ENCODE measurements at places on chromosomes 11 and 22. TPM values are rescaled to one million over a fixed set of nuclear protein-coding genes. Genes with fewer than 3 reads are reported as not detected.

DNA sequence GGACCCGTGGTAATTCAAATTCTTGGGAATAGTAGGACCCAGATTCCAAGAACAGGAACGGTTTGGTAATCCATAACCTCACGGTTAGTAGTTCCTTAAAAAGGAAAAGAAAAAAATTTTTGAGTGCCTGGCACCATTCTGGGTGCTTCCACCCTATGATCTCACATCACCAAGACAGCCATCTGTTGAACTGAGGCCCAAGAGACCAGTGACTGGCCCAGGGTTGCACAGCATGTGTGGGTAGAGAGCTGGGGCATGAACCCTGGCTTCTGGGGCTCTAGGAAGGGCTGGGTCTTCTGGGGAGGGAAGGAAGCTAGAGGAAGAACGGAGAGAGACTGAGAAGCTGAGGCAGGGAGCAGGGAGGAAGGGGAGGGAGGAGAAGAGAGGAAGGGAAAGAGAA lies 4.7 kb upstream of the SPI1 start:
- no peak overlapping the region for H3K4me3 ChIP-seq
- peaks cover 2% of the 10 kb centered on the region for H3K4me1 ChIP-seq
- no peak overlapping the region for H3K27ac ChIP-seq
- H3K36me3 ChIP-seq = no peaks in the 10 kb centered on the region
- no peaks in the 10 kb centered on the region for H3K27me3 ChIP-seq

- H3K4me3 ChIP-seq = no peak overlapping the region
- peaks cover 24% of the 10 kb centered on the region for H3K4me1 ChIP-seq
- H3K27ac ChIP-seq = no peak overlapping the region
- DNase-seq = no peak
- no peaks in the 10 kb centered on the region for H3K36me3 ChIP-seq
- peaks cover 15% of the 10 kb centered on the region for H3K27me3 ChIP-seq
Measured at GRCh38 chr11:9351321-9351881, 33.1 kb upstream of the IPO7 start.

DNA sequence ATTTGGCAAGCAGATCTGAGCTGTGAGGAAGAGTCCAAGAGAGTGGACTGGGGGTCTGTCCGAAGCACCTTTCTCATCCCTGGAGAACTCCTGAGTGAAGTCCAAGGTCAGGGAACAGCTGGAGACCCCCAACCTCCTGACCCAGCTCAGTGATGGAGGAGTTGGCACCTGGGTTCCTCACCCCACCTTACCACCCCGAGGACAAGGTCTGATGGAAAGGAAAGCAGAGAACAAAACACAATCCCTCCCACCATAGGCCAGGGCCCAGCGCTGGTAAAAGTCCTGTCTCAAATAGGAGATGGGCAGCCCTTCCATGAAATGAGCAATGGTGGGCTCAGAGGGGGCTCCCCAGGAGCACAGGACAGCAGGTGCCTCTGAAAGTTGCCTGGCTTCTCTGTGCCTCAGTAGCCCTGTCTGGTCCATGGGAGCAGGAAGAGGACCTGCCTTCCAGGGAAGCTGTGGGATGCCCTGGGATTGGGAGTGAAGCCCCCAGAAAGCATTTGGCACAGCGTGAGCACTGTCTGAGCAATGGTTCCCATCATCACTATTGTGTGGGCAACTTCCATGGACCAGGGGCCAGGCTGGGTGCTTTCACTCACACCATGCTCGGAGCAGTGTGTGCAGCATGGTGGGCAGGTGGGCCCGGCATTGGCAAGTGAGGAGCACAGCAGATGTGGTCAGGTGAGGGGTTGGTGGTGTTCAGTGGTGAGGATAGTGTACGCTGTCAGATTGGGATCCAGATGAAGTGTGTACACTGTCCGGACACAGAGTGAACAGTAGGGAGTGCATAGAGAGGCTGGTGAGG lies 7.5 kb downstream of the TRIM29 start:
- H3K27me3 ChIP-seq = peaks cover 2% of the 10 kb centered on the region
- no peaks in the 10 kb centered on the region for H3K36me3 ChIP-seq
- DNase-seq = no peak
- H3K27ac ChIP-seq = no peak overlapping the region
- no peak overlapping the region for H3K4me3 ChIP-seq
- no peaks in the 10 kb centered on the region for H3K4me1 ChIP-seq

DNA sequence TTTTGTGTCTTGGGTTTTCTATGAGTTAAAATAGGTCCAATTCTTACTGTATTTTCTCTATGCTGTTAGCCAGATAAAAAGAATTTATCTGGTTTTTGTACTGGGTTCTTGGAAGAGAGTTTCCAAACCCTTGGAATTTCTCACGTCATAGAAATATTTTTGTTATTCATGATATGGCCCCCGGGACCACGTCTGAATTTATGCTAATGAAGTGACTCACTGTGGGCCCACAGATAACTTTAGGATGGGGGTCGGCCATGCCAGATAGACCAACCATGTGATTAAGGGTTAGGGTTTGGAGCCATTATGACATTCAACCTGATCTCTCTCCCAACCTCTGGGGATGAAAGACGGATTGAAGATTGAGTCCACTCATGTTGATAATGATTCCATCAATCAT lies 35.6 kb upstream of the DDI1 start:
- H3K36me3 ChIP-seq = no peaks in the 10 kb centered on the region
- no peaks in the 10 kb centered on the region for H3K27me3 ChIP-seq
- no peak for DNase-seq
- no peaks in the 10 kb centered on the region for H3K4me1 ChIP-seq

RIMBP3C gene
- 0.18 TPM for total RNA-seq

All from activated T-helper 2 cell treated with anti-CD3 and anti-CD28 coated beads, Interferon-gamma antibody, Interleukin-2, Interleukin-4, amounts not matched to agents 10 μg/mL and 5 μg/mL and 100 μg/mL, durations not matched to agents 14 hours and 24 hours and 36 hours (primary cell).